ENCODE measurements at places on chromosomes 6 and 20.

DNA sequence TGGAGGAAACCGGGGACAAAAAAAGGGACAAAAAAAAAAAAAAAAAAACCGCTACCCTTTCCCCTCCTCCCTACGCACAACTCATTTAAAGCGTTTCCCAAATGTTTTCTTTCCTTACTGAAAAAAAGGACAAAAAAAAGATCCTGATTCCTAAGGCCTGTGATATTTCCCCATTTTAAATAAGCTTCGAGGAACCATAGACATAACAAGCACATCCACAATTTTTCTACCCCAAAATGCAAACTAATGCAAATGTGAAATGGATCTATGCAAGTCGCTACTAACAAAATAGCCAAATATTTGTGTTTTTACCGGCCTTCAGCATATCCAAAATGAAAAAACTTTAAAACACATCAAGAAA, 1.4 kb upstream of the ZNF217 start:
- DNase-seq, result no peak

DNA sequence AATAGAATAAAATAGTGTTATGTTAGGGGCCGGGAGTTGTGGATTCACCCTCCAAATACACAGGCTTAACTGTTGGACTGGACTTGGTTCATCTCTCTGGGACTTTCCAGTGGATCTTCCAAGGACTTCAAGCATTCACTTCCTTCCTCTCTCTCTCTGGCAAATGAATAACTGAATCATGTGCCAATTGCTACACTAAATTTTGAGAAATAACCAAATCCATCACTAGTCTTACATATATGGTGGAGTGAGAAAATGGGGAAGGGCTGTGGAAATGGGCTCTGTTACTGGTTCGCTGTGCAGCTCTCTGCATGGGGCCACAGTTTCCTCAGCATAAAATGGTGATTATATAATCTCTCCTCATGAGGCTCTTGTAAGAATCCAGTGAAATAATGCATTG, 6.8 kb upstream of the KIAA1755 start:
- no peak for DNase-seq

GRCh38 chr6:168099201-168100010, 20.4 kb upstream of the FRMD1 start:
- no peak for DNase-seq

DNA sequence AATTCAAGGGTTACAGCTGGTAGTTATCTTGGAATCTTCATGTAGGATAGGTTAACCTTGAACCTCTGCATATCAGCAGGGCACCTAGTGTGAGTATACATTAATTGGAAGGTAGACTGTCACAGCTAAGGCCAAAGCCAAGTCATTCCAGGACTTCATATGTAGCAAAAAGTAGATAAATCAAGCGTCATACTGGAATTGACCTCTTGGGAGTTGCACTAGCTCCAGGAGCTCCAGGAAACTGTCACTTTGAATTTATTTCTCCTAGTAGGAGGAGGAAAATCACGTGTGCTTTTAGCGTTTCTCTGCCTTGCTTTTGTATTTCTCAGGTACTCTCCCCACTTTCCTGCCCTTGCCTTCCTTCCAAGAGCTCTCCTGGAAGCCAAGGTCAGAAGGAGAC, 30.3 kb downstream of the RIPOR2 start:
- no peak for DNase-seq

DNA sequence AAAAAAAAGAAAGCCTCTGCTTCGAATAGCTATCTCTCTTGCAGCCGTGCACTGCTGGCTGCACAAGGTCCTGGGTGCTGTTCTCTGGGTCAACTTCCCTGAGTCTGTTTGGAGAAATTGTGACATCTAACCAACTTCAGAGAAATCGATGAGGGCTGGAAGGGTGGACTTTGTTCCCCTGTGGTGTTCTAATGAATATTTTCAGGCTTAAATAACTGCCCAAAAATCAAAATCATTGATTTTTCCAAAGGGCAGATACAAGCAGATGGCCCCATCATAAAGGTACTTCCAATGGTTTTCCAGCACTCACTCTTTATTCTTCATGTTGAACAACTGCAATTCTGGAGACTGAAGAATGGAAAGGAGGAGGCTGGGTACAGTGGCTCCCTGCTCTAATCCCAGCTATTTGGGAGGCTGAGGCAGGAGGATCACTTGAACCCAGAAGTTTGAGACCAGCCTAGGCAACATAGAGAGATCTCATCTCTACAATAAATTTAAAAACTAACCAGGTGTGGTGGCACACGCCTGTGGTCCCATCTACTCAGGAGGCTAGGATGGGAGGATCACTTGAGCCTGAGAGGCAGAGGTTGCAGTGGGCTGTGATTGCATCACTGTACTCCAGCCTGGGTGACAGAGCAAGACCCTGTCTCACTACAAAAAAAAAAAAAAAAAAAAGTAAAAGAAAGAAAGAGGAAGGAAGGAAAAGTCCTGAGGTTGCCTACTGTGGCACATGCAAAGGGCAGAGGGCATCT, 59.1 kb downstream of the FOXA2 start:
- no peak for DNase-seq
